ENCODE measurements at places on chromosomes 13 and 19.
A peak's percentile ranks its signal among the peaks of the same experiment; 100 is the strongest.

- no peak for DNase-seq
Measured at GRCh38 chr19:43741075-43741825, 13.5 kb downstream of the SMG9 start.

- DNase-seq: no peak
Measured at GRCh38 chr19:5877882-5878281, 7.5 kb upstream of the FUT5 start.

DNA sequence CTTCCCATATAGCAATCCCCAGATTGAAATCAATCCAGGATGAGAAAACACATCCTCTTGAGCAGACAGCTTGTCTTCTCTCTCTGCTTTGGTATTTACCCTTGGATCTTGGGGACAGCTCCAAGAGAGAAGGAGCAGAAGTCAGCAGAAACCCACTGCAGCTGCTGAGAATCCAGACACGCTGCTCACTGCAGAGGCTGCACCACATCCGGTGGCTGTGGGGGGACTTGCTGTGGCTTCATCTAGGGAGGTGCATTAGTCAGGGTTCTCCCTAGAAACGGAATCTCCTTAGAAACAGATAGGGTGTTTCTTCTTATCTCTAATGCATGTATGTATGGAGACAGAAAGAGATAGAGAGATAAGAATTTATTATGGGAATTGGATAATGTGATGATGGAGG, 2.7 kb downstream of the CYP4F12 start:
- DNase-seq: no peak

DNA sequence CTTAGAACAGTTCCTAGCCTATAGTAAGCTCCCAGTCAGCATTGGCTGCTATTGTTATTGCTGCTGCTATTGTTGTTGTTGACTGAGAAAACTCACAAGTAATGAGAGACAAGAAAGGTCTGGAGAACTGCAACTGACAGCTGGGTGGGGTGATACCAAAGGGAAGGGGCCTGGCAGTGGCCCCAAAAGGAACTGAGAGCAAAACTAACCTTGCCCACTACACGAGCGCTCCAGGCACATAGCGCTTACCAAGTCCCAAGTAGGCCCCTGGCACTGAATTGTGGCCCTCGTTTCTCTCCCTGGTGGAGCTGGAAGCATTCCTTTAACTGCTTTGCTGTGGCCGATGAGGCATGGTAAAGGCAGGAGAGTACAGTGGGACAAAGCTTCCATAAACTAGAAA, 59.7 kb downstream of the KCTD12 start:
- no peak for DNase-seq

DNA sequence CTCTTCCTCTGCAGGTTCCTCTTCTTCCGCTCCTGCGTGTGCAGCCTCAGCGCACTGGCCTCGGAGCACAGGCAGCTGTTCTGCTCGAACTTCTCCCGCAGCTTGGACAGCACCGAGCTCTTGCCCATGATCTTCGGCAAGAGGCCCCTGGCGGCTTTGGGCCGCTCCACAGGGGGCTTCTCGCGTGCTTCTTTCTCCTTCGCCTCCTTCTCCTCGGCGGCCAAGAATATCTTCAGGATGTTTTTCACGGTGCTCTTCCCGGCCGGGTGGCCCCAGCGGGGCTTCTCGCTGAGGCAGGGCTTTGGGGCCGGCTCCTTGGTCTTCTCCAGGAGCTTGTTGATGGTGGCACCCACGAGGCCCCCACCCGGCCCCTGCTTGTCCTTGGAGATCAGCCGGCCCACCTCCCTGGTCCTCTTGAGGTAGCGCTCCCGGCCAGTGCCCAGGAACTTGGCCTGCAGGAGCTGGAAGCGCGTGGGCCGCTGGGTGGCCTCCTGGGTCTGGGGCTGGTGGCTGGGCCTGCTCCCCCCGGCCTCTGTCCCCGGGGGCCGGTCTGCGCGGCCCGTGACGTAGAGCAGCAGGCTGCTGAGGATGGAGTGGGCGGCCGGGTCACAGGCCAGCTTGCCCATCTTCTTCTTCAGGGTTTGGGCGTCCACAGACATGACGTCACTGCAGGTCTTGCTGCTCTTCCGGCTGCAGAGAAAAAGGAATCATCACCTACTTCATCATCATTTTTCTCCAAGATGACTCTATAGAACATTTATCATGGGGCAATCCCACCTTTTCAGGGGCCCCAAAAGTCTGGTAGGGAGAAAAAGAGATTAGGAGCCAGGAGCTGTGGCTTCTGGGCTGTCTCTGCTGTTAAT, 43.8 kb upstream of the GRTP1 start:
- DNase-seq: no peak

GRCh38 chr19:21098291-21098690, 16.3 kb downstream of the ZNF714 start:
- no peak for DNase-seq

DNA sequence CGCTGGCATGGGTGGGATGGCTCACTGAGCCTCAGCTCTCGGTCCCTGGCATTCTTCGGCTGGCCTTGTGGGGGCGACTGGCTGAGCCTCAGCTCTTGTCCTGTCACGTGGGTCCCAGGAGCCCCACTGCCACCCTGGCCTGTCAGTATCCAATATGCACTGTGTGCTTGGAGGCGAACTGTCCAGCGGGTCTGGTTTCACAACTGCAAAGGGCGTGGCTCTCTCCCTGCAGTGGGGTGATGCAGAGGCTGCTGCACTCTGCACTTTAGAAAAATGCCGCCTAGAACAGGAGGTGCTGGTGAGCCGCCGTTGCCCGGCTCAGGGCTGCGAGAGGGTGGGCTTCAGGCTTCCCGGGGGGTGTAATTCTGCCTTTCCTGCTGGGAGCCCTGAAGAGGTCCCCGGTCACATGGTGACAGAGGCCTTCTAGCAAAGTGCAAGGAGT, 17.0 kb upstream of the TMEM255B start:
- peak; percentile 67 for DNase-seq

DNA sequence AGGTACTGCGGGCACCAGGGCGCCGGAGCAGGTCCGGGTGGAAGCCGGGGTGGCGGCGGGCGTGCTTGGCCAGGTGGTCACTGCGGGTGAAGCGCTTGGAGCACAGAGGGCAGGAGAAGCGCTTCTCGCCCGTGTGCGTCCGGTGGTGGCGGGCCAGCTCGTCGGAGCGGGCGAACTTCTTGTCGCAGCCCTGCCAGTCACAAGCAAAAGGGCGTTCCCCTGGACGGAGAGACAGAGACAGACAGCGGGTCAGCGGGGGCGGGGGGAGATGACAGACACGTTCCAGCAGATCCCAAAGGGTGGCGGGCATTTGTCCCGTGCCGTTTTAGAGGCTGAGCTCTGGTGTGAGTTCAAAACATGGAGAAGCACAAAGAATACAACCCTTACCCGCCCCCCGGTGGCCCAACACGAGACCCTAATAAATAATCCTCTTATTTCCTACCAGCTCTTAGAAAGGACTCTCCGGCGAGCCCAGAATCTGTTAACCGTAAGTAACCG, 6.3 kb upstream of the REXO1 start:
- DNase-seq: no peak
